Left forelimb (tissue), 1 donor: ENCODE measurements at places on chromosomes 16 and 17.

DNA sequence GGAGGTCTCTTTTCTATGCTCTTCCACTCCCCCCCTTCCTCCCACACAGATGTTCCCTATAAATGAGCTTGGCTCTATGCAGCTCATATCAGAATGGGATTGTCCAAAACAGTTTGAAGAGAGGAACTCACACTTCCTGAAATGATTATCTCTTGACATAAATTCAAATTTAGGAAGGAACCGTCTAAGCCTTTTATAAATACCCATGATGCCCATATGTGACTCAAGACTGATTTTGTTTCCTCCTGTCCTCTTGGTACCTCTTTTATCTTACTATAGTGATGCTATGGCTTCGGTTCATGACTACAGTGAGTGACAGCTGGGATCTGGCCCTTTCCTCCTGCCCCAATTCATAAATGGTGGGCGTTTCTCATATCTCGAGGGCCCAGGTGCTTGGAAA is 16.6 kb upstream of the TERF2 start:
- no peak for DNase-seq

DNA sequence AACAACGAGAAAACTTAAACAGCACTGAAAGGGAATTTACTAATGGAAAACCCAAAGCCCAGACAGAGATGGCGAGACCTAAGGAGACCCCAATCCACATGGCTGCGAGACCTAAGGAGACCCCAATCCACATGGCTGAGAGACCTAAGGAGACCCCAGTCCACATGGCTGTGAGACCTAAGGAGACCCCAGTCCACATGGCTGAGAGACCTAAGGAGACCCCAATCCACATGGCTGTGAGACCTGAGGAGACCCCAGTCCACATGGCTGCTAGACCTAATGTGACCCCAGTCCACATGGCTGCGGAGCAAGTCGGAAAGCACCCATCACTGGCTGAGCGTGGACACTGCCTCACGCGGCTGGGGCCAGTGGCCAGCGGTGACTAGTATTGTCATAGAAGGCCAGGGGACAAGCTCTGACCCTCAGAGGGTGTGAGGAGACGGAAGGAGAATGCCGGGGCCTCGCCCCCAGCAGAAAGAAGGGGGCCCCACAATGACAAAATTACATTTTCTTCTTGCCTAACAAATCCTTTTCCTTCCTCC is 241.8 kb downstream of the C16orf95 start:
- peak; percentile 20 for DNase-seq

- no peak for DNase-seq
Observed at GRCh38 chr17:3683054-3683511, 12.9 kb downstream of the P2RX5 start.

- peak; percentile 51 for DNase-seq
Observed at GRCh38 chr16:2825906-2826305, 4.2 kb upstream of the ZG16B start.

- no peak for DNase-seq
Observed at GRCh38 chr17:2418572-2418971, 17.7 kb upstream of the MNT start.

GRCh38 chr16:69105501-69106361 is at the start of gene HAS3:
TSS of gene HAS3 (plus strand) at chr16:69105653. CDS start at chr16:69109396, 3,743 bp downstream.
- no peak for DNase-seq

GRCh38 chr16:3223913-3224515 is 10.9 kb downstream of the ZNF200 start:
- no peak for DNase-seq

DNA sequence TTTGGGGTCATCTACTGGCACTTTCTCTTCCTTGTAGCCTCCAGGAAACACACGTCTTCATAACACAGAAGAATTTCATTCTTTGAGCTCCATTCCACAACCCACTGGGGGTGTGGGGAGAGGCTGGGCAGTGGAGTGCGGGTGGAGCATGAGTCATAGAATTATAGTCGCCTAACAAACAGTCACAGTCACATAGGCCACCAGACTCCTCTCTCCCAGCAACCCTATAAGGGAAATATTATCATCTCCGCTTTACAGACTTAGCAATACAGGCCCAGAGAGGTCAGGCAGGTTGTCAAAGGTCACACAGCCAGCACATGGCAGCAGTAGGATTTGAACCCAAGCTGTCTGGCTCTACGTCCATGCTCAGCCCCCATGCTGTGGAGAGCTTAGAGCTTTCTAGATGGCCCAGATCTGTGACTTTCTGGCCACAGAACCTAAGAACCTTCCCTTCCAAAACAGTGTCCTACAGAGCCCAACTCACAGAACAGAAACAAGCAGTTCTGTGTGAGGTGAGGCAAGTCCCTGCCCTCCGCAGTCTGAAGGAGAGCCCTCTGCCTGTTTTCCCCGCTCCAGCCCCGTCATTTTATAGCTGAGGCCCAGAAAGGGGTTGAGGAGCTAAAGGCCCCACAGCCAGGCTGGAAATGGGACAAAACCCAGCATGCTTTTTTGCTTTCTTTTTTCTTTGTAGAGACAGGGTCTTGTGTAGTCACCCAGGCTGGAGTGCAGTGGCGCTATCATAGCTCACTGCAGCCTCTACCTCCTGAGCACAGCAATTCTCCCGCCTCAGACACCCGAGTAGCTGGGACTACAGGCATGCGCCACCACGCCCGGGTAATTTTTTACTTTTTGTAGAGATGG is 10.7 kb upstream of the LITAF start:
- DNase-seq: no peak

GRCh38 chr16:88482630-88483391 is 29.7 kb downstream of the ZFPM1 start:
- no peak for DNase-seq

DNA sequence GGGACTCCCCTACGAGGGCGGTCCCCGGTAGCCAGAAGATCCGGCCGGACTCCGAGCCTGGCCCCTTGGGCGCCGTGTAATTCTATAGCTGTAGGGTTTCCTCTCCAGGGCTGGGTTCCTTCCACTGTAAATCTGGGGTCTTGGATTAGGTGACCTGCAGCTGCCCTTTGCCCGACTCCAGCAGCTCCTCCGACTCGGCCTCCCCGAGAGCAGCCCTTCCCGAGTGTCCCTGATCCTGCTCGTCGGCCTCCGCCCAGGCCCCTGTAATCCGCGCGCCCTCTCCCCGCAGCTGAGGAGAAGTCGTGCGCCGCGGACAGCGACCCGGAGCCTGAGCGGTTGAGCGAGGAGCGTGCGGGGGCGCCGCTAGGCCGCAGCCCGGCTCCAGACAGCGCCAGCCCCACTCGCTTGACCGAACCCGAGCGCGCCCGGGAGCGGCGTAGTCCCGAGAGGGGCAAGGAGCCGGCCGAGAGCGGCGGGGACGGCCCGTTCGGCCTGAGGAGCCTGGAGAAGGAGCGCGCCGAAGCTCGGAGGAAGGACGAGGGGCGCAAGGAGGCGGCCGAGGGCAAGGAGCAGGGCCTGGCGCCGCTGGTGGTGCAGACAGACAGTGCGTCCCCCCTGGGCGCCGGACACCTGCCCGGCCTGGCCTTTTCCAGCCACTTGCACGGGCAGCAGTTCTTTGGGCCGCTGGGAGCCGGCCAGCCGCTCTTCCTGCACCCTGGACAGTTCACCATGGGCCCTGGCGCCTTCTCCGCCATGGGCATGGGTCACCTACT is 5.5 kb downstream of the TBX2 start:
- DNase-seq: peak; percentile 70

DNA sequence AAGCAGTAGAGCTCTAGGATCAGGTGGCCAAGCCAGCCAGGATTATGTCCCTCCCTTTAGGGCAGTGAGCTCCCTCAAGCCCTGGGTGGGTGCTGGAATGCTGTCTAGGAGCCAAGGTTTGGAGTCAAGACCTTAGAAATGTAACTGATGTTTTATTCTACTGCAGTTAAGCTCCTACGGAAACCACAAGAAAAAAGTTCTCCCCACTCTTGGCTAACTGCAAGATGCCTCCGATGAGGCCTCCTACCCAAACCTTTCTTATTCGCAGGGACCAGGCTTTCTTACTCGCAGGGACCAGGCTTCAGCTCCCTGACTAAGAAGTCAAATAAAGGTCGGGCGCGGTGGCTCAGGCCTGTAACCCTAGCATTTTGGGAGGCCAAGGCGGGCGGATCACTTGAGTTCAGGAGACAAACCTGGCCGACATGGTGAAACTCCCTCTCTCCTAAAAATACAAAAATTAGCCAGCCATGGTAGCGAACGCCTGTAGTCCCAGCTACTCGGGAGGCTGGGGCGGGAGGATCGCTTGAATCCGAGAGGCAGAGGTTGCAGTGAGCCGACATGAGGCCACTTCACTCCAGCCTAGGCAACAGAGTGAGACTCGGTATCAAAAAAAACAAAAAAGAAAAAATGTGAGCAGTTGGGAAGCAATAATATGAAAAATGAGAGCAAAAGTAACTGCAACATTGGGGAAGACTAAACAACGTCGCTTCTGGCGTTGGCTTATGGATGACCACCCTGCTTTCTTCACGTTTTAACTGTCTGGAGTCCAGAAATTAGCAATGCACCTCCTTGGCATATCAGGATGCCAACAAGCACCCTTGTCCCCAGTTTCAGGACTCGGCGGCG is 31.7 kb upstream of the ARL4D start:
- DNase-seq: no peak

DNA sequence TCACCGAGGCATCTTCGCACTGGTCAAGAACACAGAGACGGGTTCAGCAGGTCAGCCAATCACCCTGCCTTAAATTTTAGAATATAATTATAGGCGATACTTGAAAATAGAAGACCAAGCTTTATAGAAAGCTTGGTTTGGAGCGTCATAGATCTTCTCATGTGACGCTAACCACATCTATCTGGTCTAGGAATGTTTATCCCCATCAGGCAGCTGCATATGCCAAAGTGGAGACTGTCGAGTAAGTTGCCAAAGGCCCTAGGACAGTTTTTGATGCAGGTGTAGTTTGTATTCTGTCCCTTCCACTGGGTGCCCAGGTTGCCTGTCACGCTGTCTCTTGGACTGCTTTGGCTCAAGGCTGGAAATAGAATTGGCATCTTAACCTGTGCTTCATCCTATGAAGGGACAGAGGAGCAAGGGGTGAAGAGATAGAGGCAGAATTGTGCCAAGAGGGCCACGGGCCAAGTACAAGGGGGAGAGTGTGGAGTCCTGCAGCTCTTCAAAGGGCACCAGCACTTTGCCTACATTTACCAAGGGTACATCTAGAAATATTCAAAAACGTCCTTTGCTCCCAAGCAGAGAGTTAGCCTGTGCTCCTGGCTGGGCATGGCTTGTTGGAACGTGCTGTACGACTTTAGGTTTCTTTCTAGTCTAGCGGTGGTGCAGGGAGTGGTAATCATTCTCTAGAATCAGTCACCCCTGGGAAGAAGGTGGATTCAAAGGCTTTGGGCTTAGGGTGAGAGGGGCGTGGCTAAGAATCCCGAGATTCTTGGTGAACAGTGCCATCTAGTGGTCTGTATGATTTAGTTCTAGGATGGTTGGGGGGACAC is 5.3 kb upstream of the WIPI1 start:
- no peak for DNase-seq

DNA sequence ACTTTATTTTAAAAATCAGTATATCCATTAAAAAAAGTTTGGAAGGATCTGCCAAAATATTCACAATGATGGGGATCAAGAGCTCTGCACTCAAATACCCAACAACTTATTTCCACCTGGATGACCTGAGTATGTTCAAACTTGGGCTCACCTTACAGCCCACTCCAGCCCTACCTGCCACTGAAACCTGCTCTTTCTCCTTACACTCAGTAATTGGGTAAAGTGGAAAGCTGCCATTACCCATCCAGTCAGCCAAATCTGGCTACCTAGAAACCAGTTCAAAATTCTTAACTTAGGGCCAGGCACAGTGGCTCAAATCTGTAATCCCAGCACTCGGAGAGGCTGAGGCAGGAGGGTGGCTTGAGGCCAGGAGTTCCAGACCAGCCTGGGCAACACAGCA is 9.6 kb downstream of the VPS53 start:
- no peak for DNase-seq

DNA sequence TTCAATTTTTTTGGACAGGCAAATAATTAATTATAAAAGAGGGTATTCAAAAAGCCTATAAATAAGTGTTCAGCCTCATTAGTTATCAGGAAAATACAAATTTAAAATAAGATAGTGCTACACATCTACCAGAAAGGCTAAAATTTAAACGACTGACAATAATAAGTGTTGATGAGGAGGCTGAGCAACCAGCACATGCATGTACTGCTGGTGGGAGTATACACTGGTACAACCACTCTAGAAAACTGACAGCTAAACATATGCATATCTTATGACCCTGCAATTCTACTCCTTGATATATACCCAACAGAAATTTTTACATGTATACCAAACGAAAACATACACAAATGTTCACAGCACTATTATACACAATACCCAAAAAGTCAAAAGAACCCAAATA is 27.1 kb downstream of the XPO6 start:
- DNase-seq: no peak

- DNase-seq: no peak
Observed at GRCh38 chr17:80817861-80818260, 173.8 kb upstream of the CHMP6 start.

- no peak for DNase-seq
Observed at GRCh38 chr17:41551365-41551764, 20.5 kb downstream of the KRT9 start.

GRCh38 chr17:17303847-17304490 is 796 bp downstream of the NT5M start:
- no peak for DNase-seq

DNA sequence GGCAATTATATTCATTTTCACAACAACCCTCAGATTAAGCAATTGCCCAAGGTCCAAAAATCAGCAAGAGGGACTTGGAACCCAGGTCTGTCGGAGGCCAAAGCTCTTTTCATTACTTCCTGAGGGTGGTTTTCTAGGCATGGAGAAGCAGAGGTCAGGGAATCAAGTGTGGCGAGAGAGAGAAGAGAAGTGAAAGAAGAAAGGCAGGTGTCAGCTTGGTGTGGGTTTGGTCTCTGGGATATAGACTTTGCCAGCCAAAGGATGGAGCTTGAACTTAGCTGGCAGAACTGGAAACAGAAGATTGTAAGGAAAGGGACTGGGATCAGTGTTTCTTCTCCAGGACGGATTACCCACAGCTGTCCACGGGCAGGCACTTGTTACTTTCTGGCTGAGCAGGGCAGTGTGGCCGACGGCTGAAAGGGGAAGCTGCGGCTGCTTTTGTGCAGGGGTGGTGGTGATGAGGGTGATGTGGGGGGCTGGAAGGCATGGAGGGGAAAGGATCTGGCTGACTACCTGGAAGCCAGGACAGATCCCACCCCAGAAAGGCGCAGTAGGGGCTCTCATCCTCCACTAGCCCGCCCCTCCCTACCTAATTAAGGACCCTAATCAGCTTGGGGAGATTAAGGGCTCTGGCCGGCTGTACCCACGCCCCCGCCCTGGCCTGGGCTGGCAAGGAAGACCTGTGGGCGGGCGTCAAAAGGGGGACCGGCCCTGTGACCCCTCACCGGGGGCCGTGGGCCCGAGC is at the start of gene GUCY2D:
TSS of gene GUCY2D (plus strand) at position 640 of the 745 bp plus-strand sequence. CDS start 433 bp downstream, outside the sequence.
- DNase-seq: no peak

DNA sequence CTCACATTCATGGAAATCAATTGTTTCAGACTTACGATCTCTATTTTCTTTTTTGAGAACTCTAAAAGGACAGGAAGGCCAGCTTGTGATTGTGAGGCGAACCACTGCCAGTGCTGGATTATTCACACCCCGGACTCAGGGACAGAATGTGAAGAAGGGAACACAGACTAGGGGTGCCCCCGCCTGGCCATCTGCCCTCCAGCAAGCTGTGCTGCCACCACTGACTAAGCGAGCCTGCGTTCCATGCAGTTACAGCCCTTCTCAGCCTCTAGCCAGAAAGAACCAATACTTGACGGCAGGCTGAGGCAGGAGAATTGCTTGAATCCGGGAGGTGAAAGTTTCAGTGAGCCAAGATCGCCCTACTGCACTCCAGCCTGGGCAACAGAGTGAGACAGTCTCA is 2.8 kb downstream of the HAGH start:
- DNase-seq: no peak

- DNase-seq: no peak
Observed at GRCh38 chr16:57186872-57187854, 1.0 kb downstream of the RSPRY1 start.
